SW480 (cell line): ENCODE measurements at places on chromosomes 7 and 10.

GRCh38 chr7:91651986-91652385, 228.5 kb downstream of the MTERF1 start:
- no peak for DNase-seq

DNA sequence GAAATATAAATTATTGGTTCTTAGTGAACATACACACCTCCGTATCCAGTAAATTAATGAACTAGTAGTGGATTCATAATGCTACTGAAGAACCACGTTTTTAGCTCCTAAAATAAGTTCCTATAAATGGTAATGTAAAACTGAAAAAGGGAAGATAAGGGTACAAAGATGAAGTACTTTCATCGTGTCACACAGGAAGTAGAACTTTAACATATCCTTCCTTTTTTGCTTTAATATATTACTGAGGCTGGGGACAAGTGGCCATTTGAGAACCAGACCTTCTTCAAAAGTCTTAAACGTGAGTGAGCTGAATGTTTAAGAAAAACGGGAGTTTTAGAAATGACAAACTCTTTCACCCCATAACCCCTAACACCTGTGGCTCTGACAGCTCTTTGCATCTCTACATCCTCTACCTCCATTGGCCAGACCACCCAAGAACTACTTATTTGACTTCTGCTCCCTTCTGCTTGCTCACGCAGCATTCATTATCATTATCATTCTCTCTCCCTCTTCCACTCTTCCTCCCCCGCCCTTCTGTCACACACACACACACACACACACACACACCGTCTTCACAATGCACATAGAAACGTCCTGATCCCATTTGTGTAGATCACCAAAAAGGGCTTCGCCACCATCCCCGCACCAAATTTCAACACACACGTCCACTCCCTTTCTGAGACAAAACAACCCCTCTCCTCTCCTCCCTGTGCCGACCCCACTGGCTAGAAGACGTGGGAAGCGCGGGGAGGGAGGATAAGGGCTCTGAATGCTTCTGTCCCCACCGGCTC, 677 bp downstream of the SKAP2 start:
- DNase-seq: peak; percentile 86

GRCh38 chr7:16015981-16016380, 329.5 kb upstream of the MEOX2 start:
- no peak for DNase-seq

- DNase-seq: no peak
Observed at GRCh38 chr7:39043531-39043930, 65.8 kb downstream of the POU6F2 start.

GRCh38 chr7:74217455-74218342, 7.9 kb downstream of the LAT2 start:
- DNase-seq: no peak
